ENCODE measurements at places on chromosomes 5 and 9.

- no peak for DNase-seq
Measured at GRCh38 chr5:81556809-81557208, 162.9 kb upstream of the ACOT12 start.

- DNase-seq = no peak
Measured at GRCh38 chr5:77280036-77280435, 69.6 kb downstream of the PDE8B start.

DNA sequence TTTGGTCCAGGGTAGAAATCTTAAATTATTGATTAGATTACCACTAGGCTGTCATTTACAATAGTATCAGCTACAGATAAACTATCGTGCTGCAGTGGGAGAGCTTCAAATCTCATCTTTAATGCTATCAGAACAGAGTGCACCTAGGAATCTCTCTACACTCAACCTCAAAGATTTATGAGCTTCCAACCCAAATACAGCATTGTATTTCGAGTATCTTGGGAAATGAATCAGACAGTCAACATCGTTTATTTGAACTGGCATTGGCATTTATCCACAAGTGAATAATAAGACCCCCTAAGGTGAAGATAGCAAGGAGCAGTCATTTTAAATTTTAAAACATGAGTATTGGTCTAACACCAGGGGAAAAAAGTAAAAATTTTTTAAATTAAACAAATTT lies 1203.2 kb downstream of the CDH12 start:
- DNase-seq = no peak

GRCh38 chr5:56545016-56545415 lies 270.3 kb upstream of the MAP3K1 start:
- no peak for DNase-seq

GRCh38 chr9:77710316-77710715 lies 62.2 kb upstream of the GNA14 start:
- DNase-seq = no peak

DNA sequence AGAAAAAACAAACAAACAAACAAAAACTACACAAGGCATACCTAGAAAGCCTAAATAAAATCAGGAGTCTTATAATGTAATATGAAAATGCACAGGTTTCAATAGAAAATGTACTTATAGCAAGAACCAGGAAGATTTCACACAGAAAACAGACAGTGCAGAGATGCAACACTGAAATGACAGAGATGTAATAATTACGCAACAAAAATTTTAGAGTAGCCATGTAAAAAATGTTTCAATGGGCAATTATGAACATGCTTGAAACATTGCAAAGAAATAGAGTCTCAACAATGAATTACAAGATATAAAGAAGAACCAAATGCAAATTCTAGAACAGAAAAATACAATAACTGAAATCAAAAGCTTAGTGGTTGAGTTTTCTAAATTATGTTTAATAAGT lies 405.9 kb downstream of the PLK2 start:
- no peak for DNase-seq

- no peak for DNase-seq
Measured at GRCh38 chr5:10251405-10251804, 1.3 kb downstream of the CCT5 start.

- no peak for DNase-seq
Measured at GRCh38 chr9:135908754-135909204, 1.4 kb upstream of the CAMSAP1 start.

All from naive thymus-derived CD4-positive, alpha-beta T cell (primary cell).